PC-9 (cell line): ENCODE measurements at places on chromosomes 1 and 21. TPM values are rescaled to one million over a fixed set of nuclear protein-coding genes. Genes with fewer than 3 reads are reported as not detected.

The AIRE gene
- total RNA-seq, result not detected in 2 replicates

DNA sequence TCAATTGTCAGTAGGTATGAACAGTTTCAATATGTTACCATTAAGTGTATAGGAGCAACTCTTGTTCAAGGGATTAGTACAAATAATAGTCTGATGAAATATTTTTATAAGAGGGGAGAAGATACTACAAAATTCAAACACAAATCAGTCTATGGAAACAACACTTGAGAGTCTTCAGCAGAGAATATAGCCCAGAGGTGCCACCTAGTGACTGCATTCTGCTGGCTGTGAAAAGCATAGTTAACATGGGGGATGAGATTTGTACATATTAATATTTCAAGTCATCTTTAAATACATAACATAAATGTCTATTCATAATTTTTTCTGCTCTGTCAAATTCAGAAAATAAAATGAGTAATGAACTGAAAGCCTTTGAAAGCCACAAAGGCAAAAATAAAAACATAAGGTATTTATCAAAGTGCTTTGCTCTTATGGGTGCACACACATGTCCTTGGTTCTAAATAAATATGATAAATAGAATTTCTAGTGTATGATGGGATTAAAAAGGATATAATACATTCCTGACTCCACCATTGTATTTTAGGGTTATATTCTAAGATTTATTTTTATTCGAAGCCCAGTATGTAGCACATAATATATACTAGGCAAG, 440.9 kb upstream of the ZRANB2 start:
- no peak for DNase-seq

The TTC22 gene
- 24.1 and 26.3 TPM in 2 replicates for total RNA-seq

The SLC2A1 gene
- 327 and 337 TPM in 2 replicates for total RNA-seq

GRCh38 chr1:189986516-189986915, 491.1 kb downstream of the BRINP3 start:
- DNase-seq, result no peak

DNA sequence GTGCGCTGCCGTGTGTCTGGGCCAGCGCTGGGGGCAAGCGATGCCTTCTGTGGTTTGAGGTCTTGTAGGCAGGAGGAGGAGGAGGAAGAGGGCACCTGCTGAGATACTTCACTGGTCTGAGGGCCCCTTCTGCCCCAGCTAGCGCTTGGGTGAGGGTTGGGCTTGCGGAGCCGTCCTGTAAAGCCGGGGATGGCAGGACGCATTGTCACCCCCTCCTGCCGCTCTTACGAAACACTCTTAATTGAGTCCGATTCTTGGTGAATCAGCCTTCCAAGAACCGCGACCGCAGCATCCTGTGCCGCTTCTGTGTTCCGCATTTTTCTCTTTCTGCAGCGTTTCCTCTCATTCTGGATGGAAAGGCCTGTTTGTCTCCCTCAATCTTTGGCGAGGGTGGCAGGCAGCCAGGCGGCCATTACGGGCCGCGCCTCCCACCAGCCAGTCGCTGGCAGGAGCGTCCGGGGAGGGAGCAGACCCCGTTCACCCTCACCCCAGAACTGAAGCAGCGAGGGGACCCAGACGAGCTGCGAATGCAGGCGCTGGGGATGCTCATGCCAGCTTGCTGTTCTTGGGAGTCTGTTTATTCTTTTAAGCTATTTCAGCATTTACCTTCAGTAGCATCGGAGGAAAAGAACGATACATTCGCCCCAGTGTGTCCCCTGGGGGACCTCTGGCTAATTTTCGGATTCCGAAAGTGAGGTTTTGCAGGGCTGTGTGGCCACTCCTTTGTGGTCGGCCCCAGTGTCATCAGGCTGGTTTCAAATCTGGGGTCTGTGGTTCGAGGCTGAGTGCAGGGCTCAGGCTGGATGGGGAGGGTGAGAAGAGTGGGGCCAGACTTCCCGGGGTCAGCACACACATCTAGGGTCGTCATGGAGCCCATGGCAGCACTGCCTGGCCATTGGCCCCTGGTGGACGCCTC, 62.7 kb downstream of the SKI start:
- peak; percentile 86 for DNase-seq

DNA sequence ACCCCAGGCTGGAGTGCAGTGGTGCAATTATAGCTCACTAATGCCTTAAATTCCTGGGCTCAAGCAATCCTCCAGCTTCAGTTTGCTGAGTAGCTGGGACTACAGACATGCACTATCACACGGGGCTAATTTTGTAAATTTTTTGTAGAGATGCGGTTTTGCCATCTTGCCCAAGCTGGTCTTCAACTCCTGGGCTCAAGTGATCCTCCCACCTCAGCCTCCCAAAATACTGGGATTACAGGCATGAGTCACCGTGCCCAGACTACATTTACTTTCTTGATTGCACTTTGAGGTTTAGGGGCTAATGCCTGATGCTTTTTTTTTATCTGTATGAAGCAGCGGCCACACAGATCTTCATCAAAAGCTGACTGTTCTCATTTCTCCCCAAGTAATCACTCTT, 124.6 kb downstream of the KIF26B start:
- no peak for DNase-seq

The SHE gene
- total RNA-seq, result not detected in 2 replicates

DNA sequence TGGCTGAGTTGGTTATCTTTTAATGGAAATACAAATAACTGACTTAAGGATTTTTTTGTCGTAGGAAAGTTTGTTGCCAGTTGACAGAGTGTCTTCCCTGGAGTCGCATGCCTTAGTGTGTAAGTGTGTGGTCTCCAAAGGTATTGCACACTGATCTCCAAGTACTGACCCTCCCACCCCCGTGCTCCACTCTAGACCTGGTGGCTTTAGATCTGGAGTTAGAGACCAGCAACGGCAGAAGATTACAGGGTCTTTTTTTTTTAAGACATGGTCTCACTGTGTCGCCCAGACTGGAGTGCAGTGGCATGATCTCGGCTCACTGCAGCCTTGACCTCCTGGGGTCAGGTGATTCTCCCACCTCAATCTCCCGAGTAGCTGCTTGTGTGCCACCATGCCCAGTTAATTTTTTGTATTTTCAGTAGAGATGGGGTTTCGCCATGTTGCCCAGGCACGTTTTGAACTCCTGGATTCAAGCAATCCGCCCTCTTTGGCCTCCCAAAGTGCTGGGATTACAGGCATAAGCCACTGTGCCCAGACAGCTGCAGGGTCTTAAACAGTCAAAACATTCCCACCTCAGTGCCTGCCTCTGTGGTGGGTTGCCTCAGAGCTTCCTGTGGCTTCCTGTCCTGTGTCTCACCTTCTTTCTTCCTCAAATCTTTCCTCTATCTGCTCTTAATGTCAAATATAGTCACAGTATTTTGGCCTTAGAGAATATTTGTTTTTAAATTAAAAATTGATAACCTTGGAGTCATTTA, 6.9 kb downstream of the TRAPPC10 start:
- no peak for DNase-seq

The AKNAD1 gene
- not detected in 2 replicates for total RNA-seq

DNA sequence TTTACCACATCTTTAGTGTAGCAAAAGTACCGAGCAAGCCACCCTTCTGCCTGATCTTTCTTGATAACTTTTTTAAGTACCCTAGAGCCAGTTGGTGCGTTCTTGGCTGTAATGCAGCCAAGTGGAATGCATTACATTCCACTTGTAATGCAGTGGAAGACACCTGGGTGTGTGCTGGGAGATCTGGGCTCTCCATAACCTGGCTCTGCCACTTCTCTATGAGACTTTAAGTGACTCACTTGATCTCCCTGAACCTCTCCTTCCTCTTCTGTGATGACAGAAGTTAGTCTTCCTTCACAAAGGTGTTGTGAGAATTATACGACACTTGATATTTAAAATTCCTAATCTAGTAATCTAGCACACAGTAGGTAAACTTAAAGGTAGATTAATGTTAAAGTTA, 35.3 kb upstream of the NFIA start:
- DNase-seq, result no peak

GRCh38 chr1:230186003-230186863, 119.2 kb downstream of the GALNT2 start:
- peak; percentile 72 for DNase-seq

The GSTM1 gene
- total RNA-seq, result not detected in 2 replicates

DNA sequence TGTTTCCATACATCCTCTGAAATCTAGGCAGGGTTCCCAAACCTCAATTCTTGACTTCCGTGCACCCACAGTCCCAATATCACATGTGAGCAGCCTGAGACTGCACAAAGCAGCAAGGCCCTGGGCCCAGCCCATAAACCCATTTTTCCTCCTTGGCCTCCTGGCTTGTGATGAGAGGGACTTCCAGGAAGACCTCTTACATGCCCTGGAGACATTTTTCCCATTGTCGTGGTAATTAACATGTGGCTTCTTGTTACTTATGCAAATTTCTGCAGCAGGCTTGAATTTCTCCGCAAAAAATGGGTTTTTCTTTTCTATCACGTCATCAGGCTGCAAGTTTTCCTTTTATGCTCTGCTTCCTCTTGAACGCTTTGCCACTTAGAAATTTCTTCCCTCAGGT, 3.3 kb upstream of the PIGK start:
- DNase-seq, result no peak

The IVL gene
- not detected in 2 replicates for total RNA-seq

The ADAMTS5 gene
- not detected in 2 replicates for total RNA-seq

DNA sequence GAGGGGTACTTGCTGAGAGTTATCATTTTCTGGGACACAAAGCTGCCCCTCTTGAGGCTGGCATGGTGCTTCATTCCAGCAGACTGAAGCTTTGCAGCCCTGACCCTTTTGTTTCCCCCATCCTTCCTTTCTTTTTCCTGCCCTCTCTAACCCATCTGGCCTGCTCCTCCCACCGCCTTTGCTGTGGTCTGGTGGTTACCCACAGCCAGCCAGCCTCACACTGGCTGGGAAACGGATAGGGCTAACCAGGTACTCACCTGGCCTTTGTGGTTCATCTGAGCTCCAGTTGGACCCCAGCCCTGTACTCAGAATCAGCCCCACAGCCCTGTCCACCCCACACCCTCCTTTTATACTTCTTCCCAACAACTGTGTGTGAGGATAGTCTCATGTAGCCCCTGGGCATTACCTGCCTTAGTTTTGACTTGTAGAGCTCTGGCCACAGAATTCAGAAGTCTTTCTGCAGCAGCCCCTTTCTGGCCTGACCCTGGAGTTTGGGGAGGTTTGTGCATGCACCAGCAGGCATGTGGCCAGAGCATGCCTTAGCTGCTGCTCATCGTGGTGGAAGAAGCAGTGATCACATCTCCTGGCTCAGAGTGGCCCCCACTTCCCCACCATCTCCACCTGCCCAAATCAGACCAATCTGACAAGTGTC, 138.0 kb downstream of the TRABD2B start:
- no peak for DNase-seq

The IL19 gene
- total RNA-seq, result not detected in 2 replicates

GRCh38 chr1:9724706-9725476, 73.4 kb downstream of the PIK3CD start:
- no peak for DNase-seq

The FMN2 gene
- not detected in 2 replicates for total RNA-seq

The ROR1 gene
- 16.0 and 19.0 TPM in 2 replicates for total RNA-seq

DNA sequence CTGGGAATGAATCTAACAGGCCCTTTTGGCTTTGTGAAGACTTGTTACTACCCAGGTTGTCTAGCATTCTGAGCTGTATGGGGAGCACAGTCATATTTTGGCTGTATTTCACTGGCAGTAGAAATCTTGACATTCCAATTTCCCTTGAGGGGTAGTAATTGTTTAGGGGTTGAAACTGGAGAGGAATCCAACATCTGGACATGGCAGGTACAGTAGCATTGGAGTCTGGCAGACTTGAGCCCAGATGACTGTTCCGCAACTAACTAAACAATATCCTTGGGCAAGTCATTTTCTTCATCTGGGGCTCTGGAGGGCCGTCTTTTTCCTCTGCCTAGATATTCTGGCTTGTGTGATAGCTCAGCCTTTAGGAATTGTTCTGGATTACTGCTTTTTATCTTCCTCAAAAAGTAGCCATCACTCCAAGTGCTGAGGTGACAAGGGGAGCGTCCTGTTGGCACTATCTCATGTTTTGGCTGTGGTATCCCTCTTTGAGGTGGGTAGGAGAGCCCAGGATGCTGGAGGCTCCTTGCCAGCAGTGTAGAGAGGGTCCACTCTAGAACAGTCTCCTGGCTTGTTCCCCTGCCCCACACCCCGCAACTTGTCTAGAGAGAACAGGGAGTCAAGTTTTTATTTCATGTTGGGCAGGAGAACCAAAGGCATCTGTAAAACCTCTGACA, 22.7 kb upstream of the NBL1 start:
- no peak for DNase-seq

DNA sequence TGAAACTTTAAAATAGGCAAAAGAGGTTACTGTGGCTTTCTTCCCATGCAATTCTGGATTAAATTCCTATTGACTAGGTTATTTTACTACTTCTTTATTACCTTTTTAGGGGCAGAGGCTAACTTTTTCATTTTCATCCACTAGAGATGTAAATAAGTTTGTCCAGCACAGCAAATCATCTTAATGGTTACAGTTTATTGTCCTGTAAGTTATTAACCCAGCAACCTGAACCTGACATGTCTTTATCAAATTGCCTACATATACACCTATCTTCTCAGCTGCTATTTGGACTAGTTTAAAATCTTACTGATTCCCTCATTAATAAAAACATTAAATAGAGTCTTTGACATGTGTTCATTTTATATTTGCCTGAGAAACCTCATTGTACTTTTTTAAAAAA, 6.9 kb upstream of the SCYL3 start:
- DNase-seq, result no peak
